Activated T-helper 2 cell treated with anti-CD3 and anti-CD28 coated beads, Interferon-gamma antibody, Interleukin-2, Interleukin-4, amounts not matched to agents 10 μg/mL and 5 μg/mL and 100 μg/mL, durations not matched to agents 14 hours and 24 hours and 36 hours (primary cell): ENCODE measurements at places on chromosomes 1 and 21.

- no peaks in the 10 kb centered on the region for H3K27me3 ChIP-seq
- H3K4me1 ChIP-seq, result no peaks in the 10 kb centered on the region
- H3K27ac ChIP-seq, result no peak overlapping the region
- H3K36me3 ChIP-seq, result no peaks in the 10 kb centered on the region
Observed at GRCh38 chr1:99347041-99347684, 82.9 kb downstream of the PLPPR4 start.

GRCh38 chr1:1318131-1318652, 6.3 kb downstream of the INTS11 start:
- peaks cover 7% of the 10 kb centered on the region for H3K4me1 ChIP-seq
- peaks cover 47% of the 10 kb centered on the region for H3K36me3 ChIP-seq

GRCh38 chr21:36166705-36167104, 10.1 kb downstream of the DOP1B start:
- no peak overlapping the region for H3K4me3 ChIP-seq
- H3K27ac ChIP-seq, result no peak overlapping the region
- no peak for DNase-seq
- H3K27me3 ChIP-seq, result no peaks in the 10 kb centered on the region
- peaks cover 39% of the 10 kb centered on the region for H3K36me3 ChIP-seq

DNA sequence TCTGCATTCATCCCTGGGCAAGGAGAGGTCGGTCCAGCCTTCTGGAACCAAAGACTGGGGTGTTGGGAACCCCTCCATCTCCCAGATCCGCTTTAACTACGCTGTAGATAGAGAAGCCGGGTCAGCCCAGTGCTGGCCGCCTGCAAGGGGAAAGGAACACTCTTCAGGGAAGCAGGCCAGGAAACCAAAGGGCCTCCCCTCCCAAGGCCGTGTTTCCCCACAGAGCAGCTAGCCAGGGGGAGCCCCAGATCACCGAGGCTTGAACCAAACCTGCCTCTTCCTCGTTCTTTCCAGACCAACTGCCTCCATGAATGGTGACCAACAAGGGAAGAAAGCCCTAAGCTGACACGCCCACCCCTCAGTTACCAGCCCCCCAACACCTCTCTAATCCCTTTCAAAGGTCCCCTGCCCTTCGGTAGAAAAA, 1.2 kb upstream of the CHD5 start:
- peaks cover 40% of the 10 kb centered on the region for H3K27me3 ChIP-seq
- H3K27ac ChIP-seq, result no peak overlapping the region
- H3K4me1 ChIP-seq, result peaks cover 8% of the 10 kb centered on the region
- H3K4me3 ChIP-seq, result no peak overlapping the region
- no peak for DNase-seq
- H3K36me3 ChIP-seq, result peaks cover 14% of the 10 kb centered on the region

- no peak overlapping the region for H3K4me3 ChIP-seq
- H3K27ac ChIP-seq, result no peak overlapping the region
- peaks cover 53% of the 10 kb centered on the region for H3K4me1 ChIP-seq
- no peaks in the 10 kb centered on the region for H3K27me3 ChIP-seq
- DNase-seq, result no peak
Observed at GRCh38 chr1:10520497-10520896, 45.7 kb downstream of the PEX14 start.

DNA sequence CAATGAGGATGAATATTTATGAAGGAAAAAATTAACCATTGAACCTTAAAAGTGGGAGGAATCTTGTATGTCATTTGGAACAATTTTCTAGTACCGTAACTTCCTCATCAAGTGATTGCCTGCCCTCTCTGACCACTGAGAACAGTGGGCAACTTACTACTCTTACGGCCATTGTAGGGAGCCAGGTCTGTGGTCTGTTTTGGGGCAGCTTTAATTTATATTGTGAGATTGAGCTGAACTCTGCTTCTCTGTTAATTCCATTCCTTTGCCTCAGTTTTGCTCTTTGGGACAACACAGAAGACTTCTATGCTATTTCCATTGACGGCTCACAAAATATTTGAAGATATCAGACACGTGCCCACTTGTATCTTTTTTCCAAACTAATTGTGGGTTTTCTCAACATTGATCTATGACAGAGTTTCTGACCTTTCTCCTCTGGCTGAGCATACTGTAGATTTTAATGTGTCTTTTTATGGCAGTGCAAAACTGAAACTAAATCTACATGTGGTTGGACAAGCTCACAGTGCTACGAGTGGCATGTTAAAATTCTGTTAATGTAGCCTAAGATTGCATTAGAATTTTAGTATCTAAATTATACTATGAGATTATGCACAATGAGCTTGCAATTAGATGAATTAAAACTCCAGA, 27.8 kb upstream of the ZNF281 start:
- H3K4me1 ChIP-seq, result peaks cover 27% of the 10 kb centered on the region
- peak overlapping the region; percentile 92 for H3K27ac ChIP-seq
- H3K27me3 ChIP-seq, result no peaks in the 10 kb centered on the region
- H3K4me3 ChIP-seq, result peak overlapping the region; percentile 55
- DNase-seq, result no peak

GRCh38 chr21:45355573-45355972, 49.4 kb upstream of the COL18A1 start:
- peaks cover 22% of the 10 kb centered on the region for H3K27me3 ChIP-seq
- no peak overlapping the region for H3K27ac ChIP-seq
- DNase-seq, result no peak
- H3K36me3 ChIP-seq, result no peaks in the 10 kb centered on the region

DNA sequence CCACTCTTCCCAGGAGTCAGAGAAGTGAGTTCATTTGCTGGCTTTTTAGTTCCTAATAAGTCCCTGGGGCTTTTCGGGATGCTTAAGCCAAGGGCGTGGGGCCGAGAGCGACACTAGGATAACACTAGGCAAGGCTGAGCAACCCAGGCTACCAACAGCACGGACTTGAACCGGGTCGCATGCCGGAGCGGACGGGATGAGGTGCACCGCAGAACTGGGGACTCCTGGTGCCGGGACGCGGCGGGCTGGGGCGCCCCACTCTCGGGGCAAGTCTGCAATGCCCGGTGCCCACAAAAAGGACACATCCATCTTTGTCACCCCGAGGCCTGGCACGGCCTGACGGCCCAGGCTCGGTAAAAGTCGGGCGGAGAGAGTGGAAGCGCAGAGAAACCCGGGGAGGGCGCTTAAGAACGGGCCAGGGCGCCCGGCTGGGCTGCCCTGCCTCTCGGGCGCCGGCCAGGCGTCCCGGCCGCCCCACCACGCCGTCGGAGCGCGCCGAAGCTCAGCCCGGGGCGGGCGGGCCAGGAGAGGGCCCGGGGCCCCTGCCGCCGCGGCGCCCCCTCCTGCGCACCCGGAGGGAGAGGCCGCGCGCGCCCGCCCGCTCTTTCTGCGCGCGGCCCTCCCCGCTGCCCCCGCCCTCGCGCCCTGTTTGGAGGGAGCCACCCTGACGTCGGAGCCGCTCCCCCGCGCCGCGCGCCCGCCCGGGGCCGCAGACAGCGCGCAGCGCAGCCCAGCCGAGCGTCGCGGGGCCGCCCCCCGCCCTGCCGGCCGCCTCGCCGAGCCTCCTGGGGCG, at the start of gene NBL1:
Gene NBL1, plus strand, starts transcription at position 710 of the 793 bp plus-strand sequence. CDS start 10,720 bp downstream, outside the sequence.
- peak within 1 kb of the TSS; percentile 98 for H3K4me3 ChIP-seq
- peaks cover 3% of the 10 kb centered on the region for H3K36me3 ChIP-seq
- peak within 1 kb of the TSS; percentile 83 for H3K27ac ChIP-seq
- H3K4me1 ChIP-seq, result peaks cover 28% of the 10 kb centered on the region

DNA sequence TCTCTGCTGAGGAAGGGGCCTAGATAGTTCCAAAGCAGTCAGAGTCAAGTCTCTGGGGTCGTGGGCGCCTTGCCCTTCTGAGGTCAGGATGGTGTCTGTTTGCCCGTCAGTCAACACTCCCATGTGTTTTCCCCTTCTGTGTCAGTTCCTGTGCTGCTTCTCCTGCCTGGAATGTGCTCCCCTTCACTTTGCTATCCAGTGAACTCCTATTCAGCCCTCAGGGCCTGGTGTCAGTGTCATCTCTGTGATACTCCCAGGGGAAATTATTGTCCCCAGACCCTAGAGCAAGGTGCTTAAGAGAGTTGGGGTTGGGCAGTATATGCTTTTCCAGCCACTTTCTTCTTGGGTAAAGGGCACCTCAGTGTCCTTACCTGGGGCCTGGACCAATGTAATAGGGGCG, 45.8 kb upstream of the SYNC start:
- H3K4me1 ChIP-seq, result no peaks in the 10 kb centered on the region
- H3K36me3 ChIP-seq, result no peaks in the 10 kb centered on the region
- H3K4me3 ChIP-seq, result no peak overlapping the region

- no peak overlapping the region for H3K27ac ChIP-seq
- H3K27me3 ChIP-seq, result no peaks in the 10 kb centered on the region
- DNase-seq, result no peak
- H3K4me3 ChIP-seq, result no peak overlapping the region
- H3K4me1 ChIP-seq, result peaks cover 14% of the 10 kb centered on the region
Observed at GRCh38 chr1:35454616-35455015, 102.6 kb downstream of the KIAA0319L start.

DNA sequence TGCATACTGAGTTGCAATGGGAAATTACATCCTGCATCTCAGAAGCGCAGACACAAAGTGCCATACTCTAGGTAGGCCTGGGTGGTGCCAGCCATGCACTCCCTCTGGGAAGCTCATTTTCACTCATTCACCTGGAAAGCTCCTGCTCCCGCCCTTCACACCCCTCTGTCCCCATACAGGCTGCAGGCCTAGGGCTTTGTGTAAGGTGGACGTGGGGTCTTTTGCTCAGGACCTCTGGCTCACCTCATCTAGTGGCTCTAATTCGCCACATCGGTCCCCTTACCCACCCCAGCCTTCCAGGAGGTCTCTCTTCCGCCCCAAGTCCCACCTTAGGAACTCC, 751 bp downstream of the MRPS15 start:
- peak overlapping the region; percentile 99 for H3K4me3 ChIP-seq
- no peaks in the 10 kb centered on the region for H3K27me3 ChIP-seq
- H3K27ac ChIP-seq, result peak overlapping the region; percentile 95
- H3K36me3 ChIP-seq, result peaks cover 45% of the 10 kb centered on the region
- peaks cover 30% of the 10 kb centered on the region for H3K4me1 ChIP-seq
- no peak for DNase-seq

DNA sequence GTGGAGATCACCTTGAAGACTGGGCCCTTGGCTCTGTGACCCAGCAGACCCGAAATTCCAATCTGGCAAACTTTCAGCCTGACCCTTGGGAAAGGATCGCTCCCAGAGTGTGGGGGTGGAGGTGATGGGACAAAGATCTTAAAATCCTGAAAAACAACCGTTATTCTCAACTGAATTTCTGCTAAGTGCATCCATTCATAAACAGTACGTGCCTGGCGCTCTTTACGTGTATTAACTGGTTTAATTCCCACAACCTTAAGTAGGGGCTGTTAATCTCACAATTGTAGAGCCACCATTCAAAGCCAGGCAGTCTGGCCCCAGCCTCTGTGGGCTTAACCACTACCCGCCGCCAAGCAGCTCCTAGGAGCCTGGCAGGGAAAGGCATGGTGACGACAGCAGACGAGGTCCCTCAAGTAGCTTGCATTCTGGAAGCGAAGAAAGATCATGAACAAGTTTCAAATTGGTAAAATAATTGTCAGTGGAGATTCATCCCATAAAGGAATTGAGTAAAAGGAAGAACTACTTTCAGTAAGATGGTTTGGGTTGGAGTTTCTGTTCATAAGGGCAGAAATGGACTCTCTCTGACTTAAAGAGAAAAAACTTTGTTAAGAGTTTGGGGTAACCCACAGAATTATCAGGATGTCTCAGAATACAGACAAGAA, 11.4 kb upstream of the RGS16 start:
- H3K4me3 ChIP-seq, result peak overlapping the region; percentile 72
- peaks cover 2% of the 10 kb centered on the region for H3K36me3 ChIP-seq
- peak overlapping the region; percentile 86 for H3K27ac ChIP-seq
- H3K4me1 ChIP-seq, result peaks cover 66% of the 10 kb centered on the region

- DNase-seq, result no peak
- no peaks in the 10 kb centered on the region for H3K27me3 ChIP-seq
- H3K4me1 ChIP-seq, result no peaks in the 10 kb centered on the region
- no peak overlapping the region for H3K4me3 ChIP-seq
Observed at GRCh38 chr1:42419126-42419821, 36.5 kb downstream of the ZMYND12 start.

GRCh38 chr1:111921948-111922347, 67.5 kb downstream of the KCND3 start:
- no peak overlapping the region for H3K4me3 ChIP-seq
- no peaks in the 10 kb centered on the region for H3K4me1 ChIP-seq
- H3K27ac ChIP-seq, result no peak overlapping the region
- H3K27me3 ChIP-seq, result peaks cover 23% of the 10 kb centered on the region
- H3K36me3 ChIP-seq, result no peaks in the 10 kb centered on the region
- DNase-seq, result no peak

DNA sequence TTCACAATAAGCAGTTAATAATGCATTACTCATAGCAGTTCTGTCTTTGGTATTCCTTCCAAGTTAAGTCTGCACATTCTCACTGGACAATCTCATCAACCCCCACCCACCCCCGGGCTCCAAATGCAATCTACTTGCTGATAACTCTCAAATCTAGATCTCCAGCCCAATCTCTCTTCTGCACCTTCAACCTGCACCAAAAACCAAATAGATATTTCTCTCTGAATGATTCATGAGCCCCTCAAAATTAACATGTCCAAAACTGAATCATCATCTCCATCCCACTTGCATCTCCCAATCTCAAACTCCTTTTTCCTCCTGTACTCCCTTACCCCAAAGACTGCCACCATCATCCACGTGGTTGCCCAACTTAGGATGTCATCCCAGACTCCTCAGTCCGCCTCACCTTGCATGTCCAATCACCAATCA, 2.7 kb downstream of the DOCK7 start:
- no peaks in the 10 kb centered on the region for H3K36me3 ChIP-seq
- no peak overlapping the region for H3K4me3 ChIP-seq
- H3K27ac ChIP-seq, result no peak overlapping the region
- H3K4me1 ChIP-seq, result peaks cover 25% of the 10 kb centered on the region
- H3K27me3 ChIP-seq, result no peaks in the 10 kb centered on the region
- DNase-seq, result no peak

DNA sequence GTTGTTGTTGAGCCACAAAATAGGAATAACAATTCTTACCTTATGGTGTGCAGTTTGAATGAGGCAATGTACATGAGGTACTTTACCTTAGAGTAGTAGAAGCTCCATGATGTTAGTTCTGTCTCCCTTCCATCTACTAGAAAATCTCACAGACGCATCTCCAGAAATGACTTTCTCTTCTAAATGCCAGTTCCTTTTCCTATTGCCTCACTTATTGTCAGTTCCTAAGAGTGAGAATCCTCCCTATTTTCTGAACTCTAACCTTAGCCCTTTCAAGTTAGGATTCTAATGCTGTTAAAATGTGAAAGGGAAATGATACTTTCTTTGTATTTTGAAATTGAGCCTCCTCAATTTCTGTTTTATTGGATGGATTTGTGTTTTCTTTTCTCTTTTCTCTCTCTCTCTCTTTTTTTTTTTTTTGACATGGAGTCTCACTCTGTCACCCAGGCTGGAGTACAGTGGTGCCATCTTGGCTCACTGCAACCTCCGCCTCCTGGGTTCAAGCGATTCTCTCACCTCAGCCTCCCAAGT, 18.6 kb upstream of the MAPKAPK2 start:
- no peak overlapping the region for H3K27ac ChIP-seq
- peaks cover 28% of the 10 kb centered on the region for H3K4me1 ChIP-seq
- H3K36me3 ChIP-seq, result no peaks in the 10 kb centered on the region
- peaks cover 20% of the 10 kb centered on the region for H3K27me3 ChIP-seq
- no peak overlapping the region for H3K4me3 ChIP-seq
